ENCODE measurements at places on chromosomes 5 and 9.

DNA sequence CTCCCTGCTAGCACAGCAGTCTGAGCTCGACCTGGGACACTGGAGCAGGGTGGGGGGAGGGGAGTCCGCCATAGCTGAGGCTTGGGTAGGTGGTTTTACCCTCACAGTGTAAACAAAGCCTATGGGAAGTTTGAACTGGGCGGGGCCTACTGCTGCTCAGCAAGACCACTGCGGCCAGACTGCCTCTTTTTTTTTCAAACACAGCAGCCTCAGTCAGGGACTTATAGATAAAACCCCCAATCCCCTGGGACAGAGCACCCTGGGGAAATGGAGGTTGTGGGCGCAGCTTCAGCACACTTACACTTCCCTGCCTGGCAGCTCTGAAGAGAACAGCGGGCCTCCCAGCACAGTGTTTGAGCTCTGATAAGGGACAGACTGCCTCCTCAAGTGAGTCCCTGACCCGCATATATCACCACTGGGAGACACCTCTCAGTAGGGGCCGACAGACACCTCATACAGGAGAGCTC is 151.1 kb upstream of the APC start:
- no peak for DNase-seq

DNA sequence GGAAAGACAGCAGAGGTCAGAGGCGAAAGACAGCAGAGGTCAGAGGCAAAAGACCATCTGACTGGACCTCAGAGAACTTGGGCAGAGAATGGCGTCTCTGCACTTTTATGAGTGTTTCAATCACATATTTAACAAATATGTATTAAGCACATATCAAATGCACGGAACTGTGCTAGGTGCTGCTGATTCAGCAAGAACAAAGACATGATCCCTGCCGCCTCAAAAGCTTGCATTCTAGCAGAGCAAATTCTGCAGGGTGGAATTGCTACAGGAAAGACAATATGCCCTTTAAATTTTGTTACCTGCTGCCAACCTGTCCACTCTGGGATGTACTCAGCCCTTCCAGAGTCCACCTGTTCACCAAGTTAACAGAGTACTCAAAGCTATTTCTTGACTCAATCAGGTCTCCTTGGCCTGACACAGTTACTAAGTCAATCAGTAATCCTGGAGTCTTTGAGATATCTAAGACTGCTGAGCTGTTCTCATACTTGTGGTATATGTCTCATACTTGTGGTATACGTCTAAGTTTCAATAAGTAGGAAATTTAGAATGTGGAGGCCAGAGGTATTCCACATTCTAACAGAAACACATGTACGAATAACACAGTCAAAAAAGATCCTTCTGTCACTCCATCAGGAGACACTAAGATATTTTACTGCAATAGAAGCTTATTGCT is 131.8 kb downstream of the GNAQ start:
- no peak for DNase-seq

DNA sequence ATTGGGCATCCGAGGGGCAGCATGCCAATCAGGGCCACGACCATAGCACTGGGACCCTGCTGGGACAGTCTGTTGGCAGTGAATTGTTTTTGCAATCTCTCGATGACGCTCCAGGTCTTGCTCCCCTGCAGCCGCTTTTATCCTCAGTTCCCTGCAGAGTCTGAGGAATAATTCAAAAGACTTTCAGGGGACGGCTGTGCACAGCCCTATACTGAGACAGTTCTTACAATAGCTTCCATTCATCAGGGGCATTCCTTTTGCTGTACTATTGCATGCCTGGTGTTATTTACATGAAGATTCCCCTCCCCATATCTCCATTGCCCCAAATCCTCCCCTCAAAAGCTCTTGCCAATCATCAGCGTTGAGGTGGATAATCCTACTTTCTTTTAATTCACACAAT is 163.3 kb upstream of the WWC1 start:
- no peak for DNase-seq

DNA sequence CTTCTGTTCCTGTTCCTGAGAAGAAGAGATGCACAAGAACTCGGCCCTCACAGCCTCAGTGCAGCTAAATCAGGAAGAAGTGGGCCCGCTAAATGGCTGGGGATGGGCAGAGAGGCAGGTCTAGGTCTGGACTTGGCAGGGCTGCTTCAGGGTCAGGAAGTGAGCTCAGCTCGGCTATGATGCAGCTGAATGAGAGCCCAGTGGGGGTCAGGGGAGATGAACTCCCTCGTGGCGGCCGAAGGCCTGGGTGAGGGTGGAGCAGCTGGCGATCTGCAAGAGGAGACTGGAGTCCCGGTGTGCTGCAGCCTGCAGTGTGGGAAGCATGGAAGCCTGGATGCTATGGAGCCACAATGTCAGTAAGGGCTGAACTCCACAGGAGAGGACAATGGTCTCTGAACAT is 466.2 kb downstream of the SPOCK1 start:
- DNase-seq: no peak

GRCh38 chr5:158785397-158785796 is 314.3 kb downstream of the EBF1 start:
- no peak for DNase-seq
